ENCODE measurements at places on chromosomes 3 and 15.

GRCh38 chr15:41695750-41696436 is 35.7 kb downstream of the MGA start:
- peak; percentile 39 for DNase-seq

GRCh38 chr3:52010431-52010830 is 14.7 kb upstream of the RPL29 start:
- no peak for DNase-seq

- peak; percentile 81 for DNase-seq
Observed at GRCh38 chr15:70505411-70505919, 257.9 kb downstream of the UACA start.

GRCh38 chr3:179734497-179735281 is 81.8 kb downstream of the USP13 start:
- no peak for DNase-seq

DNA sequence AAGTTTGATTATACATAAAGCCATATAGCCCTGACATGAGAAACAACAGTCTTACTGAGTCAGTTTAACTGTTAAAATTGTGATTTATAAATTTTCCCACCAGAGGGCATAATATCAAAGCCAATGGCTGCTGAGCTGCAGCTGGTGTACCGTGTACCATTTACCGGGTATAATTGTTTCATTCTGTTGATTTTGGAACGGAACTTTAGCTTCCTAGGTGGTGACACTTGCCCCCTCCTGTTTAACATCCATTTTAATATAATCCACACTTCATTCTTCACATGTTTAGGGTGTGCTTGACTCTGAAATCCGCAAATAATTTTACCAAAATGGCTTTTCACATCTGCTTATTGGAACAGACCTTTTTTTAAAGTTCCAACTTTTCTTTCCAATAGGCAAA is 72.8 kb downstream of the SLC9A9 start:
- peak; percentile 41 for DNase-seq

DNA sequence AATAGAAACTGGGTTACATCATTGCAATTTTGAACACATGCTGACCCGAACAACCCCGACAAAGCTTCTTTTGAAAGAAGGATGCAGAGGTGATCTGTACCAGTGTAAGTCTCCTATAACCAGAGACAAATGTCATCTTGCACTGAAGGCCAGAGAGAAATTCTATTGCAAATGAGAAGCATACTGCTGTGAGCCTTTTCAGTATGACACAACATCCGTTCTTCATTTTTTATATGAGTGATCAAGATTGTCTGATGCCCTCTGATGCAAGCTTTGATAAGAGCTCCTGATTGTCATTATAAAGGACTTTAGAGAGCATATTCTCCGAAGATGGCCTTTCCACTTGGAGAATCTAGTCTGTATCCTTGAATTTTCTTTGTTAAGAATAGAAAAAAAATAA is 36.9 kb downstream of the PCOLCE2 start:
- no peak for DNase-seq

GRCh38 chr3:13161021-13161759 is 88.0 kb upstream of the IQSEC1 start:
- DNase-seq = peak; percentile 5

GRCh38 chr3:25171118-25171807 is 256.8 kb upstream of the RARB start:
- peak; percentile 57 for DNase-seq

GRCh38 chr15:69551391-69552056 is 98.9 kb downstream of the RPLP1 start:
- no peak for DNase-seq

GRCh38 chr3:171967137-171967783 is 72.1 kb upstream of the FNDC3B start:
- DNase-seq = peak; percentile 90

DNA sequence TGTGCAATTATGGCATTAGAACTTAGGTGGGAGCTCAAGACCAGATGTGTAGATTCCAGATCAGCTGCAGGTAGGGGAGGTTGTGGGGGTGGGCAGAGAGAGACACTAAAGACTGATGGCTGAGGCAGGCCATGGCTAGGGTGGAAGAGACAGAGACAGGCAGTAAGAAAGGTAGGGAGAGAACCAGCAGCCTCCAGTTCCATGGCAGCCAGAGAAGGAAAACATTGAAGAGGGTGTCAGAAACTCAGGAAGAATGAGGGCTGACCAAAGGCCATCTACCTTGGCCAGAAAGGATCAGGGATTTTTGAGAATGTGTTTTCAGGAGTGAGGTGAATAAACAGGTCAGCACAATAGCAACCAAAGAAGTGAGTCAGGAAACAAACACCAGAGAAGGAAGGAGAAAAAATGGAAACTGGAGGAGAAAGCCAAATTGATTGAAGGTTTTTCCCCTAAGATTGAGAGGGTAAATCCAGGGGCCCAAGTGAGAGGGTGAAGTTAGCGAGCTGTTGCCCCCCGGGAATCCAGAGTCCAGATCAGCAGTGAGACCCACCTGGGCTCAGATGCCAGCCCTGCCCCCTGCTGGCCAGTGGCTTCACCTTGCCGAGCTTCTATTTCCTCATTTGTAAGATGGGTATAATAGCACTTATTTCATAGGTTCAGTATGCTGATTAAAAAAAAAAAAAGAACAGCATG is 41.0 kb downstream of the ABHD2 start:
- DNase-seq = no peak

DNA sequence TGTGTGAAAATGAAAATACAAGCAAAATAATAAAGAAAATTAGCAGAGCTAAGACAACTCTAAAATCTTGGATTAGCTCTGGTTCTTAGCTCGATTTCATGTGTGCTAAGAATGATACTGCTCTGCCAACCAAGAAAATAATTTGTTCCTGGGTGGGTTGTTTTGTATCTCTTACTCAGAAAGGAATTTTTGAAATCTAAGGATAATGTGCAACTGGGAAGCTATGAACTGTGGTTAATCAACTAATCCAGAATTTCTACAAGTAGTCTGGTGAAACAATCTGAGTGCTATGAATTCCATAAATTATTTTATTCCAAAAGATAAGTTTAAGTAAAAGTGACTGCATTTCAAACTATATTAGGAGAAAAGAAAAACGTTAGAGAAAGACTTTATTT is 92.0 kb downstream of the TFDP2 start:
- peak; percentile 3 for DNase-seq

DNA sequence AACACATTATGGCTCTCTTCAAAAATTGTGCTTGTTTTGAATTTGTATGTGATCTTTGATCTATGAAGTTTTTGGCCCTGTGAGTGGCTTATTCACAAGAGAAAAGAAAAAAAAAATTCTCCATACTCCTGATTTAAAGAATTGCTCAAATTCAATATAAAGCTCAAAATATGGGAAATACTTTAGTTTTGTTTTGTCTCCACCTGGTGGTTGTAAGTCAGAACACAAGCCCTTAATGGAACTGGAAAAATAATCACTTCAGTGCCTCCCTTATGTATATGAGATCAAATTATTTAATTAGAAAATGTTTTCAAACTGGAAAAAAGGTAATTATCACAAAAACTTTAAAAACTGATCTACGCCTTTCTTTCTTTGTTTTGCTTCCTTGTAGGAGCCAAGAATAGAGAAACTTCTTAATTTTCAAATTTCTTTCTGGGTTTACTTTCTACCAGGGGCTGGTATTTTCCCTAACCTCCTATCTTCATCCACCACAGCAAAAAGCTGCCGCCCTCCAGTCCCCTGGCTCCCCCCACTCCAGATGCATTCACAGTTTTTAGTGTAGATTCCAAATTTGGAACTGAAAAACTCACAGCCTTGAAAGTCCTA is 50.6 kb downstream of the SERP1 start:
- DNase-seq = peak; percentile 67

GRCh38 chr3:171822431-171823106 is 12.3 kb upstream of the PLD1 start:
- DNase-seq = no peak

GRCh38 chr3:101838691-101839090 is 10.6 kb upstream of the NFKBIZ start:
- peak; percentile 65 for DNase-seq

GRCh38 chr15:73564255-73564654 is 68.9 kb downstream of the NPTN start:
- peak; percentile 41 for DNase-seq

- DNase-seq = no peak
Observed at GRCh38 chr15:74387141-74387541, 19.7 kb upstream of the CYP11A1 start.

GRCh38 chr15:41926185-41927056 is 32.6 kb upstream of the SPTBN5 start:
- no peak for DNase-seq

DNA sequence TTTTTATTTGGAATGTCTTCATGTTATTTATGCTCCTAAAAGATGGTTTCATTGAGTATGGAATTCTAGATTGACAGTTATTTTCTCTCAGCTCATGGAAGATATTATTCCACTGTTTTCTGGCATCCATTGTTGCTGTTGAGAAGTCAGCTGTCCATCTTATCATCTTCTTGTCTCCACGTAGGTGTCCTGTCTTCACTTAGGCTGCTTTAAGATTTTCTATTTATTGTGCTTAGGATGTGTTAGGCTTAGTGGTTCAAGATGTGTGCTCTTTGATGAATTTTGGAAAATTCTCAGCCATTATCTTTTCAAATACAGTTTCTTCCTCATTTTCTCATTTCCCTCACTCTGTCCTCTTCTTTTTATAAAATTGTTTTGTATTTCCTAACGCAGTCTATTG is 52.0 kb downstream of the SNRK start:
- DNase-seq = no peak

GRCh38 chr15:68399096-68400065 is 32.6 kb downstream of the ITGA11 start:
- no peak for DNase-seq

DNA sequence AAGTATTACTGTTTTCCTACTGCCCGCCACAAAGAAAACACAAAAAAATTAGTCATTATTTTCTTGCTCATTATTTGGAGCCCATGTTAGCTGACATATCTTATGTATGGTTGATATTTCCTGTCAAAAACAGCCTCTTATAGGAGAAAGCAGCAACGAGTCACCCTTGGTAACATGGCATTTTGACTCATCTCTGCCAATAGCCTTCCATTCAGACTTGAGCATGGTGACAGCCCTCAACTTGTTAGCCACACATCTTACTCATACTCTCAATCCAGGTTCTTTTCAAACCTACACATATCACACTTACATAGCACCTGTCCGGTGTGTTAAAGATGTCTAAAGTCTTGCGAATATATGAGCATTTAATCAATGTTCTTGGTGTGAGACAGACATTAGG is 109.4 kb upstream of the SAMMSON start:
- peak; percentile 13 for DNase-seq
